ENCODE measurements at places on chromosomes 6 and 20.
A peak's percentile ranks its signal among the peaks of the same experiment; 100 is the strongest.

GRCh38 chr20:25247518-25247955 is 348 bp upstream of the PYGB start:
- no peak for DNase-seq

DNA sequence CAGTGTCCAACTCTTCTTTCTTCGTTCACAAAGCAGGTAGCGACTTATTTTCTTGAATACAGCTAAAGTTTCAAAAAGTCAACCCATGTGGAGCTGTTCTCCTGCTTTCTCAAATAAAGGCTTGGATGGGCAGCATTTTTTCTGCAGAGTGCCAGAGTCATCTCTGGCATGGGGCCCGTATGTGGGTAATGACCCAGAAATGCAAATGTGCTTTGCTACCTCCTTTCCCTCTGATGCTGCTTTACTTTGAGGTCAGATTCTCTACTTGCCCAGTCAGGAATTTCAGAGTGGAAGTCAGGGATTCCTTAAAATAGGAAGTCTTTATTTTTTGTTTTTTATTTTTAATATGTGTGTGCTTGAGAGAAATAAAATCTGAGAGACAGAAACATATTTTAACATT is 4.9 kb downstream of the NKAIN2 start:
- DNase-seq = no peak

GRCh38 chr20:35663516-35664465 is 909 bp downstream of the CPNE1 start:
- DNase-seq = peak; percentile 81

DNA sequence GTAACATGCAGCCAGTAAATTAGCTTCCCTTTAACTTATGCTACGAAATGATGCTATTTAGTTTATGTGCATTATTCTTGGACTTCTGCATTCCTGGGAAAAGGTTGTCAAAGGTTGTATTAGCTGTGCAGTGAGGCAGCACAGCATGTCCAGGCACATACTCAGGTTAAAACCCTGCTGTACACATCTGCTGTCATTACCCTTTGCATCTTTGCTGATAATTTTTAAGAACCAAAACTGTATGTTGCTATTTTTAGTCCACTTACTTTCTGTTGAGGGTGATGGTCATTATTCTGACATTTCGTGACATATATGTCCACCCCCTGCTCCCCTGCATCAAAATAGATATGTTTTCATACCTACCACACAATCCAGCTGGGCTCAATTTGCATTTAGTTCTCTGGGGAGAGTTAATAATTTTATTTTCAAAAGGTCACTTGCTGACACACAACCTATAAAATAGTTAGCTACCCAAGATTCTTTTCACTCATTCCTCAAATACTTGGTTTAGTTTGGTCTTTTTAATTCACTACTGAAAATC is 142.5 kb upstream of the SPACA1 start:
- DNase-seq = no peak
